ENCODE measurements at places on chromosomes 7 and 10.
A peak's percentile ranks its signal among the peaks of the same experiment; 100 is the strongest.

DNA sequence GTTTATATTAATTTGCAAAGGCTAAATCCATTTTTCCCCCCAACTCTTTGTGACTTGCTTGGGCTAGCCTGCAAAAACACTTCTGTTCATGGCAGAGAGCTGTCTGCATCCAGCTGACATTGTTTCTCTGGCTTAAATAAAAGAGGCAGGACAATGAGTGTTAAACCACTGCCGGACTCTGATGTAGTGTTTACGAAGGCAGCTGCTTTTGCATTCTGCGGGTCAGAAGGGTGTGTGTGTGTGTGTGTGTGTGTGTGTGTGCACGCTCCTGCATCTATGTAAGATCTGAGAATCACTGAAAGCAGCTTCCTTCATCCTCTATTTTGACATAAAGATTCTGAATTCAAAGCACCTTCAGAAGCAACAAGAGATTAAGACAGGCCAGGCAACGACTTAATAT lies 28.3 kb downstream of the NRP1 start:
- DNase-seq = no peak

GRCh38 chr7:149216402-149216801 lies 21.1 kb downstream of the ZNF282 start:
- DNase-seq = no peak

DNA sequence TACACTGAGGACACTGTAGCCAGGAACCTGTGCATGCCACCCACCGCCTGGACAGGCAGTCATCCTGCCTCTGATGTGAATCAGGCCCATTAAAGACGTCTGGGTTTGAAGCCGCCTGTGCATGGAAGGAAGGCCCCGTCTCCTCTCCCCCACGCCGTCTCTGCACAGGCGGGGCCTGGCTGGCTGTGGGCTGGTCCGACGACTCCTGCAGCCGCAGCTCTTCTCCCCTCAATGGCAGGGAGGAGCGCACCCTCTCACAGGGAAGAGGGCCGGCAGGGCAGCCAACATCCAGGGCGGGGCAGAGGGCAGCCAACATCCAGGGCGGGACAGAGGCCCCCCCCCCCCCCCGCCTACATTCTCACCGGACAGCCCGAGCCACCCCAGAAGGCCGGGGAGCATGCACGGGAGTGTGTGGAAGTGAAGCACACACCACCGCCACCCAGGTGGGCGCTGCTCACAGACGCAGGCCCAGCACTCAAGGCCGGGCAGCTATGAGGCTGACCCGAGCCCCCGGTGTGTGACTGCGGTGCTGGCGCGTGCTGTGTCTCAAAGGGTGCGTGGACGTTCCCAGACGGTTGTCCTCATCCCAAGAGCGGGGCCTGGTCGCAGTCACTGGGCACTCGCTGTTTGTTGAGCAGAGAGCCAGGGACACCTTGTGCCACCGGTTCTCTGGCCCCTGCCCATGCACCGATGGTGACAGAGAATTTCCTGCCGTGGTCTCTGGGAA lies 19.1 kb downstream of the DPYSL4 start:
- no peak for DNase-seq

GRCh38 chr7:71129126-71129525 lies 2.8 kb upstream of the GALNT17 start:
- DNase-seq = no peak

DNA sequence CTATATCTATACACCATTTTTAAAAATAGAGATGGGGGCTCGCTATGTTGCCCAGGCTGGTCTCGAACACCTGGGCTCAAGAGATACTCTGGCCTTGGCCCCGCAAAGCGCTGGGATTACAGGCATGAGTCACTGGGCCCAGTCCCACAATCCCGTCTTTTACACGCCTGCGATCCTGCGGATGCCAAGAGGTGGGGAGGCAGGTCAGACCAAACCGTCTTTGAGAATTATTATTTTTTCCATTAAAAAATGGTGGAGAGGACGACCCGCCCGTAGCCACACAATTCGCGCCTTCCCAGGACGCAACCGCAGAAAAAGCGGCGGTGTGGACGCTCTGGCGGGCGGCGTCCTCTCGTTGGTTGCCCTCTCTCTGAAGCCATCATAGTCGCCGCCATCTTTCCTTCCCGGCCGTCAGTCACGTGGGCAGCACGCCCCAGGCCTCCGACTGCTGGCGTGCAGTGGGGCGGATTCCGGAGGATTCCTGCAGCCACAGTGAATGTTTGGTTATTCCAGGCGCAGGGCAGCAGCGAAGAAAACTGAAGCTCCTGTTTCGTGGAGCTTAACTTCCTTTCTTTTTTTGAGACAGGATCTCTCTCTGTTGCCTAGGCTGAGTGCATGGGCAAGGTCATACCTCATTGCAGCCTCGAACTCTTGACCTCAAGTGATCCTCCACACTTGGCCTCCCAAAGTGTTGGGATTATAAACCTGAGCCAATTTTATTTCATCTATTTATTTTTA lies 9.9 kb upstream of the EPHB4 start:
- peak; percentile 75 for DNase-seq

GRCh38 chr7:158097453-158098124 lies 490.0 kb downstream of the PTPRN2 start:
- no peak for DNase-seq

DNA sequence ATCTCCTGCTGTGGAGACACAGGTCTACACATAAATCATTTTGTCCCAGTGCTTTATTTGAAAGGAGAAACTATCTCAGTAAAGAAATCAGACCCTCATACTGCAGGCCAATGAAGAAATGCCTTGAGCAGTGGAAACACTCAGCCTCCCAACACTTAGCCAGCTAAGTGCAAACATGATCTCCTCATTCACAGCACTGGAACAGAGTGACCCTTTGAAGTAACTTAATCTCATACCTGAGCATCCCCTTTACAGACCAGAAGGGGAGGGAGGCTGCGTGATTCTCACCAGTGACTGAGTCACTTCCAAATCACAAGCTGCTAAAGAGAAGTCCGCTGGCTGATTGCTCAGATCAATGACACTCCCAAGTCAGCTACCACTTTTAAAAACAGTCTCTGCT lies 4.5 kb downstream of the CHST15 start:
- no peak for DNase-seq

- no peak for DNase-seq
These were observed 726.8 kb downstream of the GRM8 start for GRCh38 chr7:126525906-126526305.

GRCh38 chr10:124544711-124545110 lies 83.1 kb downstream of the LHPP start:
- no peak for DNase-seq

GRCh38 chr7:55304018-55304762 lies 60.9 kb upstream of the LANCL2 start:
- no peak for DNase-seq

DNA sequence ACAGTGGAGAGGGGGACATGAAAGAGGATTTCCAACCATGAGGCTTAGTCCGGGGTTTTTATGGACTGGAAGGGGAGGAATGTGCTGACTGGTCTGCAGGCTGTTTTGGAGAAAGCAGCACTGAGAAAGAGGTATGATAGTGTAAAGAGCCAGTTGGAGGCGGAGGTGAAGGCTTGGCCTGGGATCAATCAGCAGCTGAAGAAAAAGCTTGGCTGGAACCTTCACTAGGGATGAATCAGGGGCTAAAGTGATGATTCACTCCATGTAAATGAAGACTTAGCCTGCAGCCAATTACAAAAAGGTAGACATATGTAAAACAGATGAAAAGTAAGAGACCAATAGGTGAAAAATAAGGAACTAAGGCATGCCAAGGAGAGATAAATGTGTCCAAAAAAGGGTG lies 1382.6 kb downstream of the GATA3 start:
- peak; percentile 46 for DNase-seq

GRCh38 chr10:131907679-131908078 lies 6.9 kb downstream of the PPP2R2D start:
- DNase-seq = no peak
